ENCODE measurements at places on chromosomes 4 and X. TPM values are rescaled to one million over a fixed set of nuclear protein-coding genes. Genes with fewer than 3 reads are reported as not detected.

The LRIT3 gene
- 0.45 TPM for polyA plus RNA-seq

The CPE gene
- polyA plus RNA-seq: 124 TPM

- DNase-seq: no peak
Observed at GRCh38 chr4:148077581-148077980, 345.7 kb downstream of the ARHGAP10 start.

The MTNR1A gene
- 1.8 TPM for polyA plus RNA-seq

GRCh38 chrX:123489011-123489410 lies 243.8 kb downstream of the THOC2 start:
- DNase-seq: no peak

DNA sequence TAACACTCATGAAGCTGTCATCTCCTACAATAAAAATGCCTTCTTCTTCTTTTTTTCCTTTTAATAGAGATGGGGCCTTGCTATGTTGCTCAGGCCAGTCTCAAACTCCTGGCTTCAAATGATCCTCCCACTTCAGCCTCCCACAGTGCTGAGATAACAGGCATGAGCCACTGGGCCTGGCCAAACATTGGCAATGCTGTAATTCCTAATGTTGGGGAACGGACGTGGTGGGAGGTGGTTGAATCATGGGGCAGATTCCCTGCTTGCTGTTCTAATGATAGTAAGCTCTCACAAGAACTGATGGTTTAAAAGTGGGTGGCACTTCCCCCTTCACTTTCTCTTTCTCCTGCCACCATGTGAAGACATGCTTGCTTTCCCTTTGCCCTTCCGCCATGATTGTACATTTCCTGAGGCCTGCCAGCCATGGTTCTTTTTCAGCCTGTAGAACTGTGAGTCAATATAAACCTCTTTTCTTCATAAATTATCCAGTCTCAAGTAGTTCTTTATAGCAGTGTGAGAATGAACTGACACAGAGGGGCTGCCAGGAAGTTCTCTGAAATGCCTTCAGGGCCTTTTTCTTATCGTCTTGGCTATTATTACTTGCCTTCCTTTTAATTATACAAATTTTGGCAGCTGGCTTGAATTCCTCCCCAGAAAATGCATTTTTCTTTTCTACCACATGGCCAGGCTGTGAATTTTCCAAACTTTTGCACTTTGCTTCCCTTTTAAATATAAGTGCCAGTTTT lies 93.0 kb downstream of the CENPC start:
- no peak for DNase-seq

- no peak for DNase-seq
Observed at GRCh38 chr4:123265443-123265842, 131.2 kb upstream of the SPRY1 start.

- DNase-seq: no peak
Observed at GRCh38 chr4:53943345-53944085, 120.9 kb downstream of the CHIC2 start.

GRCh38 chr4:113222471-113222870 lies 173.0 kb downstream of the ANK2 start:
- no peak for DNase-seq

DNA sequence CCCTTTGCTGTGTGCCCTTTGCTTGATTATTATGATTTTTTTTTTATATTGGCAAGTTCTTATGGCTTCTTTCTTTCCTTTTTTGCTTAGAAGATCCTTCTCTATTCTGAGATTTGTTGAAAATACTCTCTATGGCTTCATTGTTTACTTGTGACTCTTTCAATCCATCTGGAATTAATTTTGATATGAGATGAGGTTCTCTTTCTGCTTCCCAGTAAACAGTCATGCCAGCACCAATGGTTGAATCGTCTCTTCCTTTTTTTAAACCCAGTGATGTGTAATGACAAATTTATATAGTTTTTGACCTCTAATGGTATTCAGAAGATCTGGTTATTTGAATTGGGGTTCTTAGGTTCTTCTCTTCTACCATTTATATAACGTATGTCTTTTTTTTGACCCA lies 121.8 kb downstream of the ARHGAP10 start:
- no peak for DNase-seq

DNA sequence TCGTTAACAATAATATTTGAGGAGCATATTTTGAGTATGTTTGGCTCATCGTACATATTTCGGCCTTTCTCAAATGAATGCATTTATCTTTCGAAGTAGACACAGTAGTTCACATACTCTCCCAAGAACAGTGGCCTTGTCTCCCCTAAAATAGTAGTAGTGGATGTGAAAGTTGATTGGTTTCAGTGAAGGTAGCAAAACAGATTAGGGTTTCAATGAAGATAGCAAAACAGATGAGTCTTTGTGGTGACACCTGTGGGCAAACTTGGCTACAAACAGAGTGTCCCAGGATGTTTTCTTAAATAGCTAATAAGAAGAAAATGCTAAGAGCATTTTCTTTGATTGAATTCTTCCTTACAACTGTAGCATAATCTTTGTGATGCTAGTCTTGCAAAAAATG lies 67.0 kb downstream of the USP9X start:
- no peak for DNase-seq

DNA sequence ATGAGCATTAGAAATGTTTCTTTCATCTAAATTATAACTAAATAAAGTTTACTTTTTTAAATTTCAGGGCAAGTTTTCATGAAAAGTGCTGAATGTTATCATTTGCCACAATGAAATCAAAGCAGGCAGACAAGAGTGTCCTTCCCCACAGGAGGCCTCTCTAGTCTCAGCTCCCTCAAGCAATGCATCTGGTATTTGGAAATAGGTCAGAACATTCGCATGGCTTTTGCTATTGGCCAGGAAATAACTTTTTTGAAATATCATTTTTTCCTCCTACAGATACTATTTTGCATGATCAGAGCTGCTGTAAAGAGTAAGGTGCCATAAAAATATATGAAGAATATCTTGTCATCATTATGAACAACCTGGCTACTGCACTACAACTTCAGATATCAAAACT lies 41.1 kb downstream of the MAD2L1 start:
- no peak for DNase-seq

The ANOS1 gene
- polyA plus RNA-seq: 9.0 TPM

GRCh38 chr4:142222127-142222526 lies 585.7 kb downstream of the IL15 start:
- DNase-seq: no peak

The FAT1 gene
- polyA plus RNA-seq: 232 TPM

DNA sequence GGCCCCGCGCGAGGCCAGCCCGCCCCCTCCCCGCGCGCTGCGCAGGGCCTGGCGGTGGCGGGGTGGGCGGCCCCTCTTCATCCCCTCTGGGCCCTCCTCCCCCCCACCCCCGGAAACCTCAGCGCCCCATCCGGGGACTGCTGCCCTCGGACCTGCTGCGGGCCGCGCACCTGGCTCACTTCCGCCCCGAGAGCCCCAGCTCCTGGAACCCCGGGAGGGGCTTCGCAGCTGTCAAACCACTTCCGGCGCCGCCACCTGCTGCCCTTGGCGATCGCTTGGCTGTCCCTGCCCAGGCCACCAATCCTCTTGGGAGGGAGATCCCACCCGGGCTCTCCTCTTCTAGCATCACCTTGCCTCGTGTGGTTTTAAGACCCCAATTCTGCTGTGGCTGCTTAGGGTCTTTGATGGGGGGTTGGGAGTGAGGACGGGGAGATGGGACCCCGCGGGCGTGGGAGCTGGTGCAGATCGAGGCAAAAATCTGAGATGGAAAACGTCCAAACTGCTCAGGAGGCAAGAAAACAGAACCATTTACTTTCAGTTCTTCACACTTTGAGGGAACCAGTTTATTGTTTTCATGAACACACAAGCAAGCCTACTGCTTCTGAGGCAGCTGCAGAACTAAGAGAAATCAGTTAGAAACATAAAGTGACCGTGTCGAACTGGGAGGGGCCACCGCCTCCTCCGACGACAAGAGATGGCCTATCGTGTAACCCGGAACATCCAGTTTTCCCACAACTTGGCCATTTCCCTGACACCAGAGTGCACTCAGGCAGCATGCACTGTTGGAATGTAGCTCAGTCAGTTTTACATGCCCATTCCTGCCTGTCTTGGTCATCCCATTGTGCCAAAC lies 754 bp downstream of the MTMR1 start:
- no peak for DNase-seq

GRCh38 chrX:154695911-154696675 lies 42.7 kb upstream of the CTAG2 start:
- no peak for DNase-seq

GRCh38 chr4:113292371-113293042 lies 243.1 kb downstream of the ANK2 start:
- peak; percentile 38 for DNase-seq

The TMPRSS11B gene
- not detected for polyA plus RNA-seq

The PKD2 gene
- 85.5 TPM for polyA plus RNA-seq

The HPGD gene
- 71.1 TPM for polyA plus RNA-seq

DNA sequence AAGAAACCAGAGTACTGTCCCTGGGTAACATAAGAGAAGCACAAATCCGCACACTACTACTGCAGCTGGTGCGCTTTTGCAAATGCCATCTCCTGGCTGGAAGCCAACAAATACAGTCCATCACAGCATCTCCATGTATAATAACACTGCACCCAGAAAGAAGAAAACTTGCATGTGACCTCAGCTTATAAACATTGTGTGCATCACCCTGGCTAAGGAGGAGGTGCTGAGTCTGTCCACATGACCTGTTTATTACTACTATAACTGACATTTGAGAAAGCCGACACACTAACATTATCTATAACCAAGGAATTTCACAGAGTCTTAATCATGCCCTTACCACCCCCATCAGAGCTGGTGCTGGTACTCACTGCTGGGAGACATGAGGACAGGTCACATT lies 516.8 kb downstream of the CFAP47 start:
- no peak for DNase-seq

The GNRHR gene
- 0.46 TPM for polyA plus RNA-seq

DNA sequence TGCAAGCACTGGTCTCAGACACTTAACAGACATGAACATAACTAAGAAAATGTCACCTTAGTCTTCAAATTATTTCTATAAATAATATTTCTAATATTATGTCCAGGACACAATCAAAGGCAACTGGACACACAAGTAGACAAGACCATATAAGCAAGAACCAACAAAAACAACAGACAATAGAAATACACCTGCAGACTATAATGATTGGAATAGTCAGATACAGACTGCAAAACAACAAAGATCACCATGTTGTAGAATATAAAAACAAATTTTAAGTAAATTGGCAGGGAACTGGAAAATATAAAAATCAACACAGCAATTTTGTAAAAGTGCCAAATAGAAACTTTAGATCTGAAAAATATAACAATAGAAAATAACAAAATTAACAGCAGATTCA lies 220.7 kb downstream of the CLCN4 start:
- DNase-seq: no peak

GRCh38 chrX:28022371-28022770 lies 41.1 kb upstream of the DCAF8L1 start:
- no peak for DNase-seq

GRCh38 chr4:176363072-176363471 lies 43.3 kb downstream of the SPCS3 start:
- no peak for DNase-seq

GRCh38 chr4:38099020-38099600 lies 138.9 kb downstream of the PTTG2 start:
- DNase-seq: no peak
